ENCODE measurements at places on chromosomes 1 and 21.

DNA sequence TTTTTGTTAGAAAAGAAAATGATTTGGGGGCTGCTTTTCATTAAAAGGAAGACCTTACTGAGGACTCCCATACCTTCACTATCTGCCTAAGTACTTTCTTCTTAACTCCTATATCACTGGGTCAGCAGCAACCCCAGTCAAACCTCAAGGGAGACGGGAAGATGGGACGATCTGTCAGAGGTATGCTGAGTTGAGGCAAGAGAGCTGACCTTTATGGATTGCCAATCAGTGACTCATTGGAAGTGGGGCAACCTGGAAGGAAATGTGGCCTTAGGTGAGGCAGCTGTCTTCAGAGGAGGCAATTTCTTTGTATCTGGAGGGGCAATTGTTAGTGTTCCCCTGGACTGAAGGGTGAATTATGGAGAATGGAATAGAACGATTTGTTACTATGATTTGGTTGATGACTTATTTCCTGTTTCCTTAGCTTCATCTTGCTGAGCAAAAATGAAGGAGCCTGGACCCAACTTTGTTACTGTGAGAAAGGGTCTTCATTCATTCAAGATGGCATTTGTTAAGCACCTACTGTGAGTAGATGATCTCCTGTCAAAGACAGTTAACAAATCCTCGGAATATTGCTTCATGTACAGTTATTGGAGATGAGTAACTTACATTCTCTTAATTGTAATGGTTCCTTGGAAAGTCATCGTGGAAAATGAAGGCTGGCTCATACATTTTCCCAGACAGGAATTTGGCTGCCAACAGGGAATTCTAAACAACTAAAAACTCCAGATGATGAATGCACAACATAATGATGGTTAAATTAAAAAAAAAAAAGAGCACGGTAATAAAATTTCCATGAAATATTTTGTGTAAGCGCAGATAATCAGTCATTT lies 134.7 kb upstream of the KCNJ15 start:
- DNase-seq = no peak

GRCh38 chr1:156648951-156649350 lies 7.0 kb downstream of the BCAN start:
- DNase-seq = no peak

DNA sequence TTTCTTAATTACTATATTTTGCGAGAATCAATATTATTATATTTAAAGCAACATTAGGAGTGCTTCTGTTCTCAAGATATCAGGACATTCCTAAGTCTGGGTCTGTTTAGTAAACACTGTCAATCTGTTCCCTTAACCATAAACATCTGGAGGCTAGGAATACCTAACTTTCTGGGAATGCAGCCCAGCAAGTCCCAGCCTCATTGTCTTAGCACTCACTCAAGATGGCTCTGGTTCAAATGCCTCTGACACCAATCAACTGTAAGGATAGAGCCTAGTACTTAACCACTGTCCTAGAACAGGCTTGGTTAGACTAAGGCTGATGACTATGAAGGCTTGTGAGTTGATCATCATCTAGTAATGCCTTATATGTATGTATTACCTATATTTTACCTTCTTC lies 61.5 kb downstream of the TNN start:
- no peak for DNase-seq

DNA sequence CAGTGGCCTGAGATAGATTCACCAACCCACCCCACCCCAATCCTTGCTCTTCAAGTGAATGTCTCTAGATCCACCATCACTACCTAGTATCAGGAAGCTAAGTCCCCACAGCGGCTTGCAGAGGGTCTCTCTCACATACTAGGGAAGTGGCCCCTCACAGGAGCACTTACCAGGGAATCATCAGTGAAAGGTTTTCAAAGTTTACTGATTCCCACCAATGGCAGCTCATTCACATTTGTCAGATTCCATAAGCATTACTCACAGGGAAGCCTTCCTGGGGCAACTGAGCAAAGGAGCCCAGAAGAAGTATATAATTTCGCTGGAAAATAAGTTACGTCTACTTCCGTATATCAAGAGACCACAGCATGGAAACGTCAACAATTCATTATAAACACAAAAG lies 120.8 kb downstream of the GREM2 start:
- DNase-seq = no peak

DNA sequence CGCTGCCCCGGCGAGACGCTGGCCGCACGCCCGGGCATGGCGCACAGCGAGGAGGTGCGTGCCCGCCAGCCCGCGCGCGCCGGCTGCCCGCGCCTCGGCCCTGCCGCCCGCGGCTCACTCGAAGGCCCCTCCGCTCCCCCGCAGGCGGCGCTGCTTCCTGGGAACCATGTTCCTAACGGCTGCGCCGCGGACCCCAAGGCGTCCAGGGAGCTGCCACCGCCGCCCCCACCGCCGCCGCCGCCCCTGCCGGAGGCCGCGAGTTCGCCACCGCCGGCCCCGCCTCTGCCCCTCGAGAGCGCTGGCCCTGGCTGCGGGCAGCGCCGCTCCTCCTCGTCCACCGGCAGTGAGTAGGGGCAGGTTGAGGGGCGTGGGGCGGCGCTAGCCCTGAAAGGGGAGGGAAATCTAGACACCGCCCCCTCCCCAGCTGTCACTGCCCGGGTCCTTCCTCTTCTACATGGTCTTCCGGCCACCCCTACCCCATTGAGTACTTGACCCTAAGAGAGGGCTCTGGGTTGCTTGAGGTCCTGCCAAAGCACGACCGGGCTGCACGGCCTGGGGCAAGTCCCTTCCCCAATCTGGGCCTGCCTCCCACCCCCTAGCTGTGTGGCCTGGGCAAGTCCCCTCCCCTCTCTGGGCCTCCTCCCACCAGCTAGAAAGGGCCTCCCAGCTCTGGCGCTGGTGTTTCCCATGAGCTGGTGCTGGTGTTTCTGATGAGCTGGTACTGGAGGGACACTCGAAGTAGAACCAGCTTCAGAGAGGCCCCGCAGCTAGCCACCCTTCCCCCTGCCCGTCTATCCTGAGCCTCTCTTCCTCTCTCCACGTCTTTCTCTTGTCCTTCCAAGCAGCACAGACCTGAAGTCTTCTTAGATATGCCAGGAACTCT lies 17.0 kb downstream of the TNFRSF25 start:
- DNase-seq = peak; percentile 32

DNA sequence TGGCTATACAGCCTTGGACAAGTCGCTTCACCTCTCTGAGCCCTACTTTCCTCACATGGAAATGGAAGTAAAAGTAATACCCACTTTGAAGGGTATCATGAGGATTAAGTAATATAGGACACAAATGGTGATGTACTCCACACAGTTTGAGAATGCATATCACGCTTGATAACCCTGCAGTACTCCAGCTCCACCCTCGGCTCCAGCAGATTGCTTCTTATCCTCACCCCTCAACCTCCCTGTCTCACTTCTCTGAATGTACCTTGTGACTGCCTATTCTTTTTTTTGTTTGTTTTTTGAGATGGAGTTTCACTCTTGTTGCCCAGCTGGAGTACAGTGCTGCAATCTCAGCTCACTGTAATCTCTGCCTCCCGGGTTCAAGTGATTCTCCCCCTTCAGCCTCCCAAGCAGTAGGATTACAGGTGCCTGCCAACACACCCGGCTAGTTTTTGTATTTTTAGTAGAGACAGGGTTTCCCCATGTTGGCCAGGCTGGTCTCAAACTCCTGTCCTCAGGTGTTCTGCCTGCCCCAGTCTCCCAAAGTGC lies 55.5 kb downstream of the LDLRAD2 start:
- no peak for DNase-seq
